ENCODE measurements at places on chromosomes 3 and 15. TPM values are rescaled to one million over a fixed set of nuclear protein-coding genes. Genes with fewer than 3 reads are reported as not detected.

COL6A6 gene
- not detected for total RNA-seq

A4GNT gene
- total RNA-seq: not detected

ISLR gene
- 0.06 TPM for total RNA-seq

PP2D1 gene
- total RNA-seq: not detected

MASP1 gene
- total RNA-seq: 10.2 TPM

All from H4 (cell line).